Kidney epithelial cell (primary cell): ENCODE measurements at places on chromosomes 11 and 22.

GRCh38 chr22:46133588-46133855 is 16.8 kb upstream of the PPARA start:
- no peak for DNase-seq

- no peak for DNase-seq
Observed at GRCh38 chr22:35611891-35612576, 5.1 kb downstream of the MB start.

DNA sequence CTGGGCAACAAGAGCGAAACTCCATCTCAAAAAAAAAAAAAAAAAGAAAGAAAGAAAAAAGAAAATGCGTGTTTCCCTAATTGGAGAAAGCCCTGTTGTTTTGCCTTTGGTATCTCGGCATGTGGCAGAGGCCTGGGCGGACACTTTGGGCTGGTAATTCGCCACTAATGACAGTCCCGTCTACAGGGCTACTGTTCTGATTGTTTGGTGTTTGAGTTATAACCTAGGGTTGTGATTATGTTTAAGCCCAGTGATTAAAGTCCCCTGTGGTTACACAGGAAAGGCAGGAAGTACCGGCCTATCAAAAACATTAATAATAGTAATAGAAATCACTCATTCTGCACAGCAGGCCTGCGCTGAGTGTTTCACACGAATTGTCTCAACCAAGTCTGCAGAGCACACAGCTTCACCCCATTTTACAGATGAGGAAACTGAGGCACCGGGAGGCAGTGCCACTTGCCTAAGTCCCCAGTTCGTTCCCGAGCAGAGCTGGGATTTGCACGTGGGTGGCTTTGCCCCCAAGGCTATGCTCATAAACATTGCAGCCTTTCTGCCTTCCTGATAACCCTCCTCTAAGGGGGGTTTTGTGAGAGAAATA is 39.1 kb upstream of the GRAMD4 start:
- DNase-seq = no peak

- no peak for DNase-seq
Observed at GRCh38 chr11:9847636-9848035, 183.8 kb downstream of the SWAP70 start.

DNA sequence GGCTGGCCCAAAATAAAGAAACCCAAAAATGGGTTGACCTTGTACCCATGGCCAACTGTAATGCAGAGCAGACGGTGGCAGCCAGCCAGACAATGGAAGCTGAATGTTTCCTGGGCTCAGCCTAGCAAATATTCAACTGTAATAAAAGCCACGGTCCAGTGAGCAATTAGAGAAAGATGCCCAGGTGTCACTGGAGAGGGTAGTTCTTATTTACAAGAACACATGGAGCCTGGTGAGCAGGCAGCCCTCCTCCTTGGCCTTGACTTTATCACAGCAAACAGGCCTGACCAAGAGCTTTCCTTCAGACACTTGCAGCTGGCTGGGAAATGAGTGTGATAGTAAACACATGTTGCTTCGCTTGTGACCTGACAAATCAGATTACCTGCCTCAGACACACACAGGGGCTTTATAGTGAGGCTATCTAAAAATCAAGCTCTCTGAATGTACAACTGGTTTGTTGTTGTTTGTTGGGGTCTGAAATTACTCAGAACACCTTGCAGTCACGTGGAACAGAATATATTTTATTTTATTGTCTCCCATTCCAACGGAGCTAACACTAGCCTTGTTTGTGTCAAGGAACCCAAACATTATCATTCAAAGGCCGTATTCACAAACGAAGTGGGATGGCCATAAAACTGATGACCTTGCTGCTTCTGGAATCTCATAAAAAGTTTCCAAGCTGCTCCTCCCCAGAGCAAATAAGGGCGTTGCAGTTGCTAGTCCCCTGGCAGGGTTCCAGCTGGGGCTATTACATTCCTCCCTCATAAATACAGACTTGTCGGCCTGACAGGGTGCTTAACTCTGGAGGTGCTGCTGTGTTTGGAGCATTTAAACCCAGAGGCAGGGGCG is 161.1 kb downstream of the BBOX1 start:
- DNase-seq = peak; percentile 60

- DNase-seq = no peak
Observed at GRCh38 chr11:130458410-130458729, 9.9 kb downstream of the ADAMTS15 start.

GRCh38 chr11:128156486-128156885 is 430.9 kb downstream of the ETS1 start:
- peak; percentile 71 for DNase-seq

DNA sequence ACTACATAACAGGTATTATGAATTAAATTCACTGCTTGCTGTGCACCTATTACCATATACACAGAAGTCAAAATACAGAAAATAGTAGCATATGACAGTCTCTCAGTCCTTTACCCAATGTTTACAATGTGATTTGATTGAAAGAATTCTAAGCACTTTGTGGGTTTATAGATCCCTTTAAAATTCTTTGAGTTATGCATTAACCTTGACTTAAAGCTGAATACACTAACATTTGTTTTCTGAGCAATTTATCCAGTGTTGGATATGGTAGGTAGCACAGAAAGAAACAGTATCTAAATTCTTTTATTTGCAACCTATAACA is 230.8 kb upstream of the DDI1 start:
- DNase-seq = no peak

DNA sequence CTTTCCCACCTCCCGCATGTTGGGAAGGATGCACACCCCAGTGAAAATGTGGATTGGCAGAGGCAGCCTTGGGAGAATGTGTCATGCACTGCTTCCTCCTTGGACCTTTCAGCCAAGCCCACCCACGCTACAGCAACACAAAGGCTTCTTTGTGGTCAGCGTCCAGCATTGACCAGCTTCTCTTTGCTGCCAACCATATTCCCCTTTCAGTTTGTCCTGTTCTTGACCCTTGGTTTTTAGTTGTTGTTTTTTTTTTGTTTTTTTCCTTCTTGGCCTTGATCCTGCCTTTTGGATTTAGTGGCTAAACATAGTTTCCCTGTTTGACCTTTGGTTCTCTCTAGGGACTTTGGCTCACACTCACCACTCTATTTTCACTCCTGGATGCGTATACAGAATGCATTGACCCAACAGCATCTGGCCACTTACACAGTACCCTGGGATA is 573.6 kb downstream of the INSC start:
- DNase-seq = no peak

GRCh38 chr11:35579557-35580396 is 38.5 kb upstream of the FJX1 start:
- peak; percentile 25 for DNase-seq

- DNase-seq = no peak
Observed at GRCh38 chr11:65077451-65077850, 6.4 kb downstream of the CDCA5 start.

DNA sequence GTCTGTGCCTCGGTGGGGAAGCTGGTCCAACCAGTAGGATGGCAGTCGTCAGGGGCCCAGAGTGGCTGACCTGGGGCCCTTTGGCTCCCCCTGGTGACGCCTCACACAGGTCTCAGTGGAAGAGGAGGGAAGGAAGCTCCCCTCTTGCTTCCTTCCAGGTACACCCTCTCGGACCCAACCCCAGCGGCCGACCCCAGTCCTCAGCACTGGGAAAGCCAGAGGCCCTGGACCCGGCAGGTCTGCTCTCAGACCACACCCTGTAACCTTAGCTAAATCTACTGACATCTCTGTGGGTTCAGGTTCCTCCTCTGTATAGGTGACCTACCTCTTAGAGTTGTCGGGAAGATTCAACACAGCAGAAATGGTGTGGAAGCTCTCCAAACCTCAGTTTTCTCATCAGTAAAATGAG is 3.4 kb upstream of the SCUBE1 start:
- DNase-seq = no peak

DNA sequence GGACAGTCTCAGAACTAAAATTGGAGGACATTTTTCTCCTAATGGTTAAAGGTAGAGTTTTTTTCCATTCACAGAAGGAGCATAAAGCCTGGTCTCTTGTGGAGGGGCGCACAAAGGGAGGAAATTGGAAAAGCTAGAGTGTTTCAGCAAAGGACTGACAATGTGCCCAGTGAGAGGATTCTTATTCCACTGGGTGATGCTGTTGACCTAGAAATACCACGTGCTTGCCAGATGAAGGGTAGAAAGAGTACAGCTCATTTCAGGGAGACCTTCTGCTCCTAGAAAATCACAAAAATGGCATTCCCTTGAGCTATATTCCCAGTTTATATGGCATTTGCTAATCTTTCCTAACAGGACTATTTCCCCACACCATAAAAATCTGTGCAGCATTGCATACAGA is 21.1 kb downstream of the MS4A6E start:
- DNase-seq = no peak

DNA sequence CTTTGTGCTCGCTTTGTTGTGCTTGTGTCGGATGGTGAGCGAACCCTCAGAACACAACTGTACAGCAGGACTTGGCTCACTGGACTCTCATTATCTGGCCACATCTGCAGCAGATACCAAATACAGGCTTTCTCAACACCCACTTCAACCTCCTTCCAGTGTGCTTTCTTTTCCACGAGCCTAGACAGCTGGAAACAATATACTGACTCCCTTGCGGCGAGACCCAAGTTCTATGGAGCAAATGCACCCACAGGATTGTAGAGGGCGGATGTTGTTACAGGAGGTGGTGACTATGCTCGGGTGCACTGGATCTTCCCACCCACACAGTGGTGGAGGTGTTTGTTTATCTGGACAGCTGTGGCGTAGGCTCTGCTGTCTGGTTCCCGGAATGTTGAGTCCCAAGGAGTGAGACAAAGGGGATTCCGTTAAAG is 204.3 kb downstream of the TENM4 start:
- DNase-seq = peak; percentile 95

GRCh38 chr22:42262964-42263363 is 7.5 kb downstream of the TCF20 start:
- DNase-seq = no peak

- peak; percentile 32 for DNase-seq
Observed at GRCh38 chr22:39959640-39960447, at the start of gene TMA7B. Gene TMA7B, plus strand, starts transcription at chr22:39960397. Its CDS starts 3,978 bp downstream, at chr22:39964375.

GRCh38 chr11:128835741-128836430 is 31.2 kb downstream of the KCNJ1 start:
- no peak for DNase-seq

DNA sequence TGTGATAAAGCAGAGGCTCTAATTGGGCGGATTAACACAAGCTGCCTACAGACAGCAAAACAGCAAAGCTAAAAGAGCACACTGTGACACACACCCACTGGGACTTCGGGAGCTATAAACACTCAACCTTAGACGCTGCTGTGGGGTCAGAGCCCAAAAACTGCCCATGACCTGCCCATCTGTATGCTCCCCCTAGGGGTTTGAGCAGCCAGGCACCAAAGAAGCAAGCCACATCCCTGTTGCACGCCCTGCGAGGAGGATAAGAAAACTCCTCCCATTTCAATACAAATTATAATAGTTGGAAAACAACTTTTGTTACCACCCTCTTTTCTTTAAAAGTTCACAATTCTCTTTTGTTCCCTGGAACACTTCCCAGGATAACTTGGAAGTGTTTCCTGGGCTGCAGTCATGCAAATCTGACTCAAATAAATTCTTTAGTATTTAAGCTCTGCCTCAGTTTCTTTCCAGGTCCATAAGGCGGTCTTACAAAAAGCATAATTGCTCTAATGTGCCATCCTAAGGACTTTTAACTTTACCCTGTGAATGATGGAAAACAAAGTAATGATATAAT is 86.4 kb downstream of the DLG2 start:
- DNase-seq = no peak

GRCh38 chr11:126113012-126113411 is 50.3 kb upstream of the CDON start:
- DNase-seq = no peak

GRCh38 chr11:119481667-119482400 is 58.9 kb upstream of the THY1 start:
- DNase-seq = no peak

DNA sequence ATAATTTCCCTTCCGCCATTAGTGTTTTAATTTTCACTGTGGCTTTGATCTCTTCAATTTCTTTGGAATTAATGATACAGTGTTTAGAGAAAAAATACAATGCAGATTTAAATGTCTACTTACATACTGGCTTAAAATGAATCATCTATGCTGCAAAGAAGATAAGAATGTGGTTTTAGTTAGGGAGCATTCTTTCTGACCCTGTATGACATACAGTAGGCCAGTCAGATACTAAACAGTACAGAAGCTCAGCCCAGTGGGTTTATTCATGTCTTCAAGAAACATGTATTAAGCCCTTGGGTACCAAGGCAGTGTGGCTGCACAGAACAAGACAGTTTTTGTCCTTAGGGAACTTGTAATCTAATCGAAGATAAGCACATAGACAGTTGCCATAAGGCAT is 268.8 kb downstream of the DDX10 start:
- no peak for DNase-seq

DNA sequence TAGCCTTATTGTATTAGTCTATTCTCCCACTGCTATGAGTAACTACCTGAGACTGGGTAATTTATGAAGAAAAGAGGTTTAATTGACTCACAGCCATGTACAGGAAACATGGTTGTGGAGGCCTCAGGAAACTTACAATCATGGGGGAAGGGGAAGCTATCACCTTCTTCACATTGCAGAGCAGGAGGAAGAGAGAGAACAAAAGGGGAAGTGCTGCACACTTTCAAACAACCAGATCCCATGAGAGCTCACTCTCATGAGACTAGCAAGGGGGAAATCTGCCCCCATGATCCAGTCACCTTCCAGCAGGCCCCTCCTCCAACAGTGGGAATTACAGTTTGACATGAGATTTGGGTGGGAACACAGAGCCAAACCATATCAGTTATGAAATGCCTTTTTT is 179.4 kb downstream of the ARHGAP42 start:
- DNase-seq = no peak

- no peak for DNase-seq
Observed at GRCh38 chr22:25081409-25081824, 118.2 kb upstream of the CRYBB3 start.
